ENCODE measurements at places on chromosomes 2 and 18.

GRCh38 chr2:134134827-134135226 is 119.0 kb upstream of the MGAT5 start:
- no peak for DNase-seq

DNA sequence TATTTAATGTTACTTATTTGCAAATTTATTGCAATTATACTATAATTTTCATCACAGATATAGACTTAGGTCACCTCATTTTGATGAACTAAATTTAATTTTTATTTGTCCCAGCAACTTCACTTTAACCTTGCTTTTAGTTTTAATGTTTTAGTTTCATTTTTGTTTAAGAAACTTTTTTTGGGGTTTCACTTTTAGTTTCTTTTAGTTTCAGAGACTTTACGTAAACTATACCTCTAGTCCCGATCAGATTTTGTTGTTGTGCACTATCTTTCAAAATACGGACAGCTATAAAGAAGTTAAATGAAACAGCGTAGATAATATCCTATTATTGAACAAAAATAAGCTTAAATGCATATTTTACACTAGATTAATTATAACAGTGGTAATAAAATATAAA is 460.5 kb downstream of the ERBB4 start:
- DNase-seq = no peak

GRCh38 chr2:124091721-124092120 is 66.6 kb downstream of the CNTNAP5 start:
- DNase-seq = no peak

DNA sequence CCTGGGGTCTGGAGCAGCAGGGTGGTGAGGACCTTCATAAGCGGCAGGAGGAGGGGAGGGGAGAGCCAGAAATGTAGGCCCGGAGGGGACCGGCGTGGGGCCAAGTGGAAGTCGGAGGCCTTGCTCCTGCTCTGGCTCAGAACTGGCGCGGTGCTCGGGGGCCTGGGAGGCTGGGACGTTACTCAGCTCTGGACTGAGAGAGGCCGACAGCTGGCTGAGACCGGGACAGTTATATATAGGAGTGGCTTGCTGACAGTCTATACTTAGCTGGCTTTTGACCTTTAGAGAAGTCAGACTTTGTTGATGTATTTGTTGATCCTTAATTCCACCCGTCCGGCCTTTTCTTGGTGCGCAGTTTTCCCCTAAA is 15.7 kb downstream of the IGFBP5 start:
- DNase-seq = no peak

GRCh38 chr2:136962105-136962725 is 196.9 kb downstream of the THSD7B start:
- no peak for DNase-seq

DNA sequence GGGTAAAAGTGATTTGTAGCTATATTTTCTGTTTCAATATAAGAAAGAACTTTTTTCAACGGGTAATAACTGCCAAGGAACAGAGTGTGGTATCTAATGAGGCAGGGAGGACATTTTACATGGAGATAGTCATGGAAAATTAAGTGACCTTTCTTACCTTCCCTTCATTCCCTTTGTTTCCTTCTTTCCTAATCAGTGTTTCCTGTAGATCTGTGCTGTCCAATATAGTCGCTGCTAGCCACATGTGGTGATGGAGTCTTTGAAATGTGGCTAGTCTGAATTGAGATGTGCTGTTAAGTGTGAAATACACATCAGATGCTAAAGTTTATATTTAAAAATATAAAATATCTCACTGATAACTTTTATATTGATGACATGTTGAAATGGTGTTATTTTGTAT is 81.8 kb downstream of the BABAM2 start:
- DNase-seq = no peak

DNA sequence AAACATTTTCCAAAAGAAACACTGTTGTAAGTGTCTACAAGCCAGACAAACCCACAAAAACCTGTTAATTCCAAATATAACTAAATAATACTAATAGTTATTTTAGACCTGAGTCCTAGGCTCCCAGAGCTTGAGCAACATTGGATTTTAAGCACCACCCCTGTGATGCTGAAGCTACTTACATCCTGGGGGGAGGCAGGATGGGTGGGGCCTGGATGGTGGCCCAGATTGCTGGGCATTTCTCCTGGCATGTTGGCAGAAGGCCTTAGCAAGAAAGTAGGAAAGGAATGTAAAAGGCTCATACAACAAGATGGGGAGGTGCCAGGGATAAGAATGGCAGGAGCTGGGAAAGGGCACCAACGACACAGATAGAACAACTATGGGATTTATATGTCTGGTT is 50.7 kb upstream of the OTX1 start:
- no peak for DNase-seq

DNA sequence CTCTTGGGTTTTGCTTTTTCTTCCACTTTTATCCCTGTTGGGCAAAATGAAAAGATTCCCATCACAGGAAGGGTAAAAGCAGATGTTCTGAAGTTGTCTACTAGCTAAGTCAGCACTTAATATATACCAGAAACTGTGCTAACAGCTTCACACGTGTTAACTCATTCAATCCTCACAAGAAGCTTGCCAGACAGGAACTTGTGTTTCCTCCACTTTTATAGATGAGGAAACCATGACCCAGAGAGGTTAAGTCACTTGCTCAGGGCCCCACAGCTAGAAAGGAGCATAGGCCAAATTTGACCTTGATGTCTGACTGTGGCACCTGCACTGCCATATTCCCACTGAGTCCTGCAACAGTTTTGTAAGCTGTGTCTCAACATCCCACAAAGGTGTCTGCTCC is 76.8 kb upstream of the EPC2 start:
- no peak for DNase-seq

GRCh38 chr2:162824304-162824703 is 14.3 kb downstream of the KCNH7 start:
- DNase-seq = no peak

DNA sequence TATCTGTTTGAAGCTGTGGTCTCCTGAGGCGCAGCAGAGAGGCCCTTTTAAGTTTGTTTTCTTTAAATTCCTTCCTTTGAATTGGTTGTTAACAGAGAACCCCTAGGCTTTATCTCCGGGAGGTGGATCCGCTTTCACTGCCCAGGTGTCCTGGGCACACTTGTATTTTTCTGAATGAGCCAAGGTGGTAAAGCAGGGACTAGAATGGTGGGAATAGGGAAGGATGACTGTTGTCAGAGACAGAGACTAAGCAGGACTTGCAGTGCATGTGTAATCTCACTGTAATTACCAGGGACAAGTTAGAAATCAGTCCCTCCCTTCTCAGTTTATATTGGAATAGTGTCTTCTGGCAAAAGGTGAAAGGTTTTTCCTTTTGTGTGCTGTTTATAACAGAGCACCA is 72.8 kb downstream of the PHLPP1 start:
- no peak for DNase-seq

DNA sequence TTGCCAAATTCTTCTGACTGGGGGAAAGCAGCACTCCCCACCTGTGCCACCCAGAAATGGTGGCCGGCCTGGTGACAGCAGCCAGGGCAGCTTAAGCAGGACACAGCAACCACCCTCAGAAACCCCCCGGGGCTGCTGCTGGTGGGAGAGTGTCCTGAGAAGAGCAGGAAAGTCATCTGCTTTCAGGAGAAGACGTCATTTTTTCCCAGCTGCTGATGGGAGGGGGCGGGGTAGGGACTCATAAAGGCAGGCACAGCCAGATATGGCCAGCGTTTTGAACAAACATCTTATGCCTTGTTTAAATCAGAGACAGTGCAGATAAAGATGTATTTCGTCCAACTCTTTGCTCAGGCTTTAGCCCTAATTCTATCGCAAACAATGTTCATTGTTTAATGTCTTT is 139.5 kb downstream of the LRRC30 start:
- DNase-seq = no peak

GRCh38 chr18:58784601-58785137 is 80.0 kb upstream of the ZNF532 start:
- peak; percentile 56 for DNase-seq

- peak; percentile 71 for DNase-seq
These were observed 14.3 kb upstream of the TMEM185B start for GRCh38 chr2:120237491-120237902.

GRCh38 chr2:19349911-19350677 is 8.3 kb downstream of the OSR1 start:
- DNase-seq = no peak

DNA sequence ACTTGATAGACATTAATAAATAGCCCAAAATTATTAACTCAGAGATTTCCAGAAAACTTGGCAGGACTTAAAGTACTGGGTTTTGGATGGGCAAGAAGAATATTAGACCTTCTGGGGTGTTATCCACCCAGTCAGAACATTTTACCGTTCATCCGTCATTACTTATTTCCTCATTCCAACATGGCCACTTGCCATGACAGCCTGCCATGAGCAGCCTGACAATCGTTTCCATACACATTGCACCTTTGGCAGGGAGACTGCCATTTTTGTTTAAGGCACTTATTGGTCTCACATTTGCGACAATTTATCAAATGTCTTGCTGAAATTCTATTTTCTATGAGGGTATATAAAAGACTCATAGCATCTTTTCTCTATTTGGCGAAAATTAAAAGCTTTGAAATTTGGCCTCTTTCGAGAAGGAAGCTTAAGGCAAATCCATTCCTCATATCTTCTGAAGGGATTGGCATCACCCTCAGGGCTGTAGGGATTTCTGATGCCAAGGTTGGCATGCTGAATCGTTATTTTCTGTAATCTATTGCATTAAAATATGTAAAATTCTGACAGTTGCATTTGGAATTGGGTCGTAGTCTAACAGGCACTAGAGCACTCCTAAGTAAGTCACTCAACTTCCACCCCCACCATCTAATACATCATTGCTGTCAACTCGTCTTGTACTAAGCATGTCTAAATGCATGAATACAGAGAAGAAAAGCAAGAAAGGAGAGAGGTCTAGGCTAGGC is 406.3 kb upstream of the PIK3C3 start:
- DNase-seq = no peak

- no peak for DNase-seq
These were observed 3.3 kb downstream of the HES6 start for GRCh38 chr2:238236571-238236970.

- no peak for DNase-seq
These were observed 157.9 kb upstream of the UNC80 start for GRCh38 chr2:209613649-209614305.

GRCh38 chr2:75356865-75357264 is 157.5 kb upstream of the TACR1 start:
- DNase-seq = no peak

DNA sequence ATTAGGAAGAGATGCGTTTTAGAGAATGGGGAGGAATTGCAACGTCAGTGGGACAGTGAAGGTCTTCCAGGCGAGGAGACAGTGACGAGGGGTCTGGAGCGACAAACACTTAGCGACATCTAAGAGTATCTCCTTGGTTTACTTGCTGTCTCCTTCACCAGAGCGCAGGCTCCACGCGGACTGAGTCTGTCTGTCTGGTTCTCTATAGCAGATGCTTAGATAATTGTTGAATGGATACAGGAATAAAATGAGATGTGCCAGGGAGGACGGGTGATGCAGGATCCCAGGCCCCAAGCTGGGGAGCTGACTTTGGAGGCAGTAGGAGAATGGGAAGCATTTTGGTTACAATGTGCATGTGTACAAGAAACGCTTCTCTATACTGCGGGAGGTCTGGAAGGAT is 56.9 kb upstream of the SMAD7 start:
- no peak for DNase-seq

- DNase-seq = no peak
These were observed 6.2 kb upstream of the RNU2-63P start for GRCh38 chr2:88022669-88022921.

GRCh38 chr2:73654175-73654574 is 12.0 kb upstream of the NAT8 start:
- DNase-seq = no peak

- DNase-seq = no peak
These were observed 35.2 kb downstream of the RDH14 start for GRCh38 chr2:18525236-18525635.

GRCh38 chr2:215888680-215889079 is 124.7 kb downstream of the MREG start:
- peak; percentile 74 for DNase-seq

GRCh38 chr18:33181016-33181415 is 259.5 kb downstream of the CCDC178 start:
- DNase-seq = no peak

DNA sequence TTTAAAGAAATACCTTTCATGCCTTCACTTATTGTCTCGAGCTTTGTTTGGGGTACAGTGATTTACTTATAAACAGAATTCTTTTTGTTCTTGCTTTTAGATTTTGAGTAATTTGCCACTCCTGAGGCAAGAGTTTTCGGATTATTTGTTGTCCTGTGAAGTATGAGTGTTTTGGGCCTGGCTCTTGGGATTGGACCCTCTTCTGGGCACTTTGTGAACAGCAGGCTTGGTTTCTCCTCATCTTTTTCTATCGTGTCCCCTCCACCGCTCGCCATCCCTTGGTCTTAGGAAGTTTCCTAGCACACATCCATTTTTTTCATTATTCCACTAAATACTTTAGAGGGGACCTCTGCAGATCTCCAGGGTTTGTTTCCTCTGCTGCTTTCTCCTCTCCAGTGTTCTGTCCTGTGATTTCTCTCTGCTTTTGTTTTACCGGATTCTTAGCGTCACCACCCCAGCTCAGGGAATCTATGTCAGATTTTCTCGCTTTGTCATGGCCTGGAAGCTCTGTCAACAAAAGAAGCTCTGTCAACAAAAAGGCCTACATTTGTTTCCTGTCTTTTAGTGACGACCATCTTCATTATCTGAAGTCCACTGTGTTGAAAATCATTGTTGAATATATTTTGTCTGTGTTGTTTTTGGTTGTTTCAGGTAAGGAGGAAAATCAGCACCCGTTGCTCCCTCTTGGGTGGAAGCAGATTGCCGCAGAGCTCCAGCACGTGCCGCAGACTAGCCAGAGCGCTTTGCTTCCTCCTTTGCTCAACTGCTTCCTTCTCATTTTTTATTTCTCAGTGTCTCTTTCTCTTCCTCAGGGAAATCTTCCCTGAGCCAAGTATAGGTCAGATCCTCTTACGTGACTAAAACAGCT is 27.8 kb downstream of the ANKRD62 start:
- no peak for DNase-seq

DNA sequence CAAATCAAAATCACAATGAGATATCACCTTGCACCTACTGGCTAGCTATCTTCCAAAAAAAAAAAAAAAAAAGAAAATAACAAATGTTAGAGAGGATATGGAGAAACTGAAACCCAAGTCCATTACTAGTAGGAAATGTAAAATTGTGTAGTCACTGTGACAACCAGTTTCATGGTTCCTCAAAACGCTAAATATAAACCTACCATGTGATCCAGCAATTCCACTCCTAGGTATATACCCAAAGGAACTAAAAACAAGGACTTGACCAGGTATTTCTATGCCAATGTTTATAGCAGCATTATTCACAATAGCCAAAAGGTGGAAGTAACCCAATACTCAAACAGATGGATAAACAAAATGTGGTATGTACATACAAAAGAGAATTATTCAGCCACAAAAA is 11.7 kb upstream of the SCRN3 start:
- no peak for DNase-seq

GRCh38 chr2:180849851-180850250 is 130.6 kb upstream of the UBE2E3 start:
- no peak for DNase-seq

- DNase-seq = peak; percentile 69
These were observed 39.5 kb upstream of the TACR1 start for GRCh38 chr2:75238670-75239330.

DNA sequence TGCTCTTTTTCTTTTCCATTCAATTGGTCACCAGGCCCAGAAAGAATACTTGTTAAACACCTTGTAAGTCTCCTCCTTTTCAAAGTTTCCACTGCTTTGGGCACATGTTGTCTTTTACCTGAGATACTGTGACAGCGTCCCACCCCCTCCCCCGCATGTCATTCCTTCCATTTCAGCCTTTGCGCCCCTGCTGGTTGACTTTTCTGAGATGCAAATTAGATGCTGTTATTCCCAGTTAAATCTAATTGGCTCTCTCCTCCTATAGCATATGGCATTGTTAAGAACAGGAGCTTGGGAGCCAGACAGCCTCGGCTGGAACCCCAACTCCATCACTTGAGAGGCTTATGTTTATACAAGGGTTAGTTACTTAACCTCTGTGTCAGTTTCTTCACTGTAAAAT is 80.3 kb upstream of the GAREM1 start:
- no peak for DNase-seq
